ENCODE measurements at places on chromosomes 11 and 22.

DNA sequence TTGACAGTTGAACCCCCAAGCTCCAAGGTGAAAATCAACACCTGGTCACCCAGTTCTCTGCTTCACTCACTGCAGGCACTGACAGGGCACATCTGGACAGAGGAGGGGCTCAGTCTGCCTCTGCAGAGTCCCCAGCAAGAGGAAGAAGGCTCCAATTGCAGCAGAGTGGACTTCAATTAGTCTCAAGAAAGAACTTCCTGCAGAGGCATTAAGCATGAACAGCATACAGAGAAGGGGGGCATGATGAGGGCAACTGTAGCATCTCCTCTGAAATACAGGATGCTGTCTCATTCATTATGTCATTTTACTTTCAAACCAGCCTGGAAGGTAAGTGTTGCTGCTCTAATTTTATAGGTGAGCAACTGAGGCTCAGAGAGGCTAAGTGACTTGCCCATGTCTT lies 11.1 kb downstream of the GDPD5 start:
- no peak for DNase-seq

- peak; percentile 50 for DNase-seq
Measured at GRCh38 chr22:37905534-37906363, at the start of gene MICALL1. TSS of gene MICALL1 (plus strand) at chr22:37906297. CDS start at chr22:37906423, 126 bp downstream.

DNA sequence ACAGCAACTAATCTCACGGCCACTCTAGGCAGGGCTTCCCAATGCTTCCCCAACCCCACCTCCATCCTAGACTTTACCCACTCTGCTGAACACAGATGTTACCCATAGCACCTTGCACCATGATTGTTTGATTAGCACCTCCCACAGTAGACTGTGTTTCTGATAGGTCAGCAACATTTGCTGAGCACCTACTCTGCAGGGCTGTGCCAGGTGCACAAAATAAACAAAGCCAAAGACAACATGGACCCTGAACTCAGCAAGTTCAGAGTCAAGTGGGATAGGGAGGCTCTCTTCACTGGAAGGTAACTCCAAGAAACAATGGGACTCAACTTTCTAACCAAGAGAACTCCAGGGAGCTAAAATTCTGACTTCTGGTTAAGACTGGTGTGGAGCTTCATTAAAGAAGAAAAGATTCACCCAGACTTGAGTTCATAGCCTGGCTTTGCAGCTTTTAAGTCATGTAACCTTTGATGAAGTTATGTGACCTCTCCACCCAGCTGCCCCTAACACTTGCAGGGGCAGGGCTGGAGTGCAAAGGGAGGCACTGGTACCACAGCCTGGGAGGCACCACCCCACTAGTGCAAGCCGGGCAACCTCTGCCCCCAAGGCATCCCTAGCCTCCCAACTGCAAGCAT lies 6.7 kb upstream of the RTN4RL2 start:
- no peak for DNase-seq

GRCh38 chr11:132987936-132988335 lies 544.4 kb downstream of the OPCML start:
- DNase-seq: no peak

- DNase-seq: no peak
Measured at GRCh38 chr11:121153472-121153871, 52.4 kb downstream of the TECTA start.

GRCh38 chr22:22201185-22201929 lies 43.2 kb upstream of the VPREB1 start:
- DNase-seq: no peak

GRCh38 chr22:19412478-19412877 lies 19.1 kb downstream of the HIRA start:
- DNase-seq: no peak

DNA sequence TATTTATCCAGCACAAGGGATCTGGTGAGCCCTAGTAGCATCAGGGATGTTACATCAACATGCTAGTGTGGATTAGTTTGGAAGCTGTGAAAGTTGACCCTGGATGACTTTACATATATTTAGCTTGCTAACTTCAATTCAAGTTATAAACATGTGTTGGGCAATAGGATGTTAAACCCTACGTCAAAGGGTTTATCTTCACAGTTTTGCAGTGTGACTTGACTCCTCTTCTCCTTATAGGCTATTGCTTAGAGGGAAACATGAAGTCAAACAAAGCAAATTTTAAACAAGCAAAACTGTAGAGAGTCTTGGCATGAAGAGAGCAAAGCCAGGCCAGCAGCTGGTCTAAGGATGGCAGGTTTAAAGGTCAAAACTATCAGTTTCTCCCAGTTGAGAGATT lies 11.3 kb upstream of the CTSC start:
- DNase-seq: no peak

DNA sequence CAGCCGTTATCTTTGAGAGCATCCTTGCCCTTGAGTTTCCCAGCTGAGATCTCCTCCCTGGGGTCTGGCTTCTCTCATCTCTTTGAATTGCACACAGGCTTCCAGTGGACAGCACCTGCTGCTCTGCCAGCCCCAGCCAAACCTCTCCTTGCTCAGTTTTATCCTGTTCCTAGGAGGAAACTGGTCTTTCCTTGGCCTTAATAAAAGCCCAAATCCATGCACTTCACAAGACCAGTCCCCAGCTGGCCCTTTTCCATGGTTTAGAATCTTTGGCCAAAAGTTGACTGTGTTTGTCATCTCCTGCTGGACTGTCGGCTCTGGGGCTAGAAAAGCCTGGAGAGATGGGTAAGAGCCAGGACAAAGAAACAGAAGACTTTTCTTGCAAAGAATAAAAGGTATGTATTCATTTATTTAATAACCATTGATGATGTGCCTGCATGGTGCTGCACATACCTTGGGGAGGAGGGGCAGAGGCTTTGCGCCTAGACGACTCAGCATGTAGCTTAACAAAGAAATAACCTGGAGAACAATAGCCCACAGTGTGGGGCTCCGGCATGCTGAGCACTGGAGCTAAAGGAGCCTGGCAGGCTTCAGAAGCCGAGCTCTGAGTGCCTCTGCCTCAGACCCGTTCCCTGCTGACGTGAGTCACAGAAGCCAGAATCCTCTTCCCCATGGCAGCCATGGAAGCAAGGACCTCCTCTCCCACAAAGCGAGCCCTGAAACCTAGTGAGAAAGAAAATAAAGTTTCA lies 319.3 kb upstream of the B3GAT1 start:
- no peak for DNase-seq

DNA sequence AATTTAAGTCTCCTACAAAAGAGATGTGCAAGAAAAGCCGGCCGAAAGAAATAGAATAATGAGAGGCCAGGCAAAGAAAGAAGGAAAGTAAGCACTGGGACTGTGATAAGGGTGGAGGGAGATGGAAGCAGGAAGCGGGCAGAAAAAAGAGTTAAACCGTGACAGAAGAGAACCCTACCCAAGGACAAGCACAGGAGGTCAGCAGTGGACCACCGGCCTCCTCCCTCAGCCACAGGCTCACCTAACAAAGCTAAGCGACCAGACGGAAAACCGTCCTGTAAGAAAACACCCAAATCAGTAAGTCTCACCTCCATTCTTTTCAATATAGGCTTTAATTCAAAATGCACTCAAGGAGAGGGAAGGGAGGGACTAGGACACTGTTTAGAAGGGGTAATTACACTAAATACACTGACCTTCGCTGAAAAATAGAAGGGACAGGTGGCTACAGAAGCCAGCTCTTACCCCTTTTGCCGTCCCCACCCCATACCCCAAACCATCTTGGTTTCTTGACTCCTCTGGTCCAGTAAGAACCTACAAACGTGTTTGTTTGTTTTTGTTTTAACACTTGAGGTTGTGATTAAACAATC lies 1.9 kb downstream of the FAM181B start:
- no peak for DNase-seq

Measured in tibial nerve (tissue), 4 donors.